Activated naive CD4-positive, alpha-beta T cell treated with anti-CD3 and anti-CD28 coated beads, Interleukin-2, amount 50 U/mL, for 16 hours (primary cell): ENCODE measurements at places on chromosomes 16 and 17.
A peak's percentile ranks its signal among the peaks of the same experiment; 100 is the strongest.

DNA sequence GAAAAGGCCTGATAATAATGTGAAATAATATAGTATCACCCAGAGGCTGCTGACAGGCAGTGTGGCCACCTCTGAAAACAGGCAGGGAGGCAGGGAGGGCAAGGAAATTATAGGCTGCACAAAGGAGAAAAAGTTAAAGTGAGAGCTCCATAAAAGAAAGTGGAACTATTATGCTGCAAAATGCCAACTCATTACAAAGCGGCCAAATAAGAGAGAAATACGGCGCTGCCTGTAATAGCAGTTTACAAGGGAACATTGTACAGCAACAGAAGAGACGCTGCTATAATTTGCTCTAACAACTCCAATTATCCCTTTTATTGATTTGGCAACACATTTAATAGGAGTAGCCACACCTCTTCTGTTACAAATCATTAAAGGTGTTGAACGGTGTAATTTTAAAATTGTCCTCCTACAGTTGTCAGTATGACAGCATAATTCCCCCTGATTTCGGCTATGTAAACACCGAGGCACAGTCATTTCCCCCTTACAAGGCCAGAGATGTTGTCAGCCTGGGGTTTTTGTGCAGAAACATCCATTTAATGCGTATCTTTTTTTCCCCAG, 120.3 kb downstream of the MRM1 start:
- peak; percentile 50 for DNase-seq

DNA sequence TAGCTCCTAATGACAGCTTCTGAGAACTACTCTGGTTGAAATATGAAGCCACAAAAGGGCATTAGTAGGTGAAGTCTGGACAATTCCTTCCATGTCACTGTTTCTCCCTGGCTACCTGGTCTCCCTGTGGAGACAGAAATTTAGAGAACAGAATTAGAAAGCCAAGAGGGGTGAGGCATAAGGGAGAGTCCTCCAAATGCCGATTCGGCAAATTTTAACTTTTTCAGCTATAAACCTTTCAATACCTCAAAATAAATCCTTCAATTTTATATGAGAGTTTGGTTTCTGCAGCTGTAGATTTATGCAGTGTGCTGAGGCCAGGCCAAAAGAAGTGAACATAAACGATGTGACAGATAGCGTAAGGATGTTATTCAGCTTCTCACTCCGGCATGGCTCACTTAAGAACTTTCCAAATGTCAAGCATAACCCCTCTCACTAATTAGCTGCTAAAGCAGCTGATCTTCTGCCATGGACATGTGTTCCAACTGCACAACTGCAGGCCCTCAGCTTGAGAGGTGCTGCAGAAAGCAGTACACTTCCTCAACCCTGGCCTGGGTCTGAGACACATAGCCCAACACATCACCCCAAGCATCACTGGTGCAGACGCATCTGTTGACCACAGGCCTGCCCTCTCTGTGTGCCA, 247.9 kb upstream of the SOX9 start:
- DNase-seq: no peak

- no peak for DNase-seq
Measured at GRCh38 chr16:88727871-88728270, 21.6 kb downstream of the CTU2 start.

DNA sequence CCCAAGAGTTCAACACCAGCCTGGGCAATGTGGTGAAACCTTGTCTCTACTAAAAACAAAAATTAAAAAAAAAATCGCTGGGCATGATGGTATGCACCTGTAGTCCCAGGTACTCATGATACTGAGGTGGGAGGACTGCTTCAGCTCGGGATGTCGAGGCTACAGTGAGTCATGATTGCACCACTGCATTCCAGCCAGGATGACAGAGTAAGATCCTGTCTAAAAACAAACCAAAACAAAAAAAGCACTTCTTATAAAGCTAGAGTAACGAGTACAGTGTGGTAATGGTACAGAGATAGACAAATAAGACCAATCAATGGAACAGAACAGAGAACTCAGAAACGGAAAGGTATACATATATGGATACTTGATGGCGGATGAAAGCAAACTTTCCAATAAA, 4.4 kb downstream of the NSMCE1 start:
- no peak for DNase-seq

DNA sequence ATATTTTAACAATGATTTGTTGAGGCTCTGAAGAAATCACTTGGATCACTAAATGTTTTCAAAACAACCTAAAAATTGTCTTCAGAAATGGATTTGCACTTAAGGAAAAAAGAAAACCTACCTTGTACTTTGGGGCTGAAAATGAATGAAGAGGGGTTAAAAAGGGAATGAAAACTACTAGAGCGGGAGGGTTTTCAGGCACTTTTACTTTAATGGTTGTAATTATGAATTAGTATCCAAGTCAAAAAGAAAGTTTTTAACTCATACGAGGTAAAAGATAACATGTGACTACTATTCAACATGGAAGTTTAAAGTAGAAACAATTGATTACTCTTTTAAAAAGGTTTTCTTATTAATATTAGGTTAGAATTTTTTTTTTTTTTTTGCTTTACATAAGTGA, 5.1 kb downstream of the IGF2BP1 start:
- DNase-seq: no peak
